Nucleus accumbens (tissue), 56 donors: ENCODE measurements at places on chromosomes 11 and 22.

DNA sequence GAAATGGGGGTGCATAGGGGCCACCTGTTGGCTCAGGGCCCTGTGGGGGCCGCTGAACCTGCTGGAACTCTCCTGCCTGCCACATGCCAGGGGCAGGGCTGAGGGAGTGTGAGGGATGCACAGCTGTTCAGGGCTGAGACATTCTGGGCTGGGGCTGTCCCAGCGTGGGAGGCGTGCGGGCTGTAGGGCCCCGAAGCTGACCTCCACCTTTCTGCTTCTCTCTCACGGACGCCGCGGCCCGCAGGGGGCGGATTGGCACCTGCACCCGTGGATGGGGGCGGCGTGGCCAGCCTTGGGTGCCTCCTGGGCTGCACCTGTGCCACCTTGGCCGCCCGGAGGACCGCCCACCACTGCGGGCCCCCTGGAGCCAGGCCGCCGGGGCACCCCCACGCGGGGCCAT, 4.1 kb downstream of the CCDC188 start:
- no peak for DNase-seq

DNA sequence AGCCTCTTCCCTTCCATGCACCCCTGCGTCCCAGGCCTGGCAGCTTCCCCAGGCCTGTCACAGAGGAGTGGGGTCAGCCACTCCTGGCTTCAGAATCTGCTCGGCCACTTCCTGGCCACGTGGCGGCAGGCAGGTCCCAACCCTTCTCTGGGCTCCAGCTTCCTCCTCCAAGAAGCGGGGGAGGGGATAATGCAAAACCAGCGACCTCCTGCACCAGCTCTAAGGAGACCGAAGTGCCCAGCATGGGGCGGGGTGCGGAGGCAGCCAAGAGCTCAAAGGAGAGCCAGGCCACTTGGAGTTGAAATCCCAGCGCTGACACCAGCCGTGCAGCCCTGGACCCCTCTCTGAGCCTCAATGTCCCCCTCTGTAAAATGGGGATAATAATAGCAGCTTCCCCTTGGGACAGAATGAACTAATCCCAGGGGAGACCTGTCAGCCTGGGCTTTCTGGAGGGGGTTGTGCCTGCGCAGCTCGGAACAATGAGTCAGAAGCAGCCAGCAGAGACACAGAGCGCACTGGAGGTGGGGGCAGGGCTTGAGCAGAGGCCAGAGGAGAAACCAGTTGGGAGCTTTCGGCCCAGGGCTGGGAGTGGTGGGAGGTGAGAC, 22.8 kb upstream of the PICK1 start:
- DNase-seq = peak; percentile 81

- no peak for DNase-seq
Observed at GRCh38 chr11:23988381-23989006, 508.4 kb upstream of the LUZP2 start.

GRCh38 chr11:93020248-93021046, 51.0 kb downstream of the MTNR1B start:
- DNase-seq = no peak

GRCh38 chr11:8790968-8791367, 108.4 kb downstream of the RPL27A start:
- DNase-seq = no peak

GRCh38 chr11:76629116-76629852, 41.3 kb downstream of the LRRC32 start:
- no peak for DNase-seq
